Esophagus squamous epithelium (tissue), 5 donors: ENCODE measurements at places on chromosomes 13 and 19.

DNA sequence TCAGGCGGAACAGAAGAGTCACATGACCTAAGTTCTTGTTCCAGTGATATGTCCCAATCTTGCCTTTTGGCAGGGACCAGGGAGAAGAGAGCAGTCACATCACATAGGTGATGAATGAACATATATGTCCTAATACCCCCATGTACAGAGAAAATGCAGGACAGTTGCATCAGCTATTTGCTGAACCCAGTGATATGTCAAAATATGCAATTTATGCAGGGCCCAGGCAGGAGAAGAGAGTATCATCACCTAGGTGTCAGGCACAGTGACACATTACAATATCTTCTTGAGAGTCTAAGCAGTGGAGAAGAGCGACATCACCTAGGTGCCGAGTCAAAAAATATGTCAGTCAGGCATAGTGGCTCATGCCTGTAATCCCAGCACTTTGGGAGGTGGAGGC, 139.9 kb downstream of the ZNF675 start:
- H3K27me3 ChIP-seq: no peaks in the 10 kb centered on the region
- H3K36me3 ChIP-seq: no peaks in the 10 kb centered on the region
- no peak overlapping the region for H3K27ac ChIP-seq

- no peak overlapping the region for H3K4me3 ChIP-seq
- H3K36me3 ChIP-seq: no peaks in the 10 kb centered on the region
- H3K27me3 ChIP-seq: no peaks in the 10 kb centered on the region
- peaks cover 14% of the 10 kb centered on the region for H3K4me1 ChIP-seq
Measured at GRCh38 chr13:98803111-98803561, 50.7 kb upstream of the SLC15A1 start.

- DNase-seq: no peak
- H3K27me3 ChIP-seq: no peaks in the 10 kb centered on the region
- peak overlapping the region; percentile 15 for H3K27ac ChIP-seq
Measured at GRCh38 chr19:15532779-15533521, 24.6 kb downstream of the CYP4F22 start.

DNA sequence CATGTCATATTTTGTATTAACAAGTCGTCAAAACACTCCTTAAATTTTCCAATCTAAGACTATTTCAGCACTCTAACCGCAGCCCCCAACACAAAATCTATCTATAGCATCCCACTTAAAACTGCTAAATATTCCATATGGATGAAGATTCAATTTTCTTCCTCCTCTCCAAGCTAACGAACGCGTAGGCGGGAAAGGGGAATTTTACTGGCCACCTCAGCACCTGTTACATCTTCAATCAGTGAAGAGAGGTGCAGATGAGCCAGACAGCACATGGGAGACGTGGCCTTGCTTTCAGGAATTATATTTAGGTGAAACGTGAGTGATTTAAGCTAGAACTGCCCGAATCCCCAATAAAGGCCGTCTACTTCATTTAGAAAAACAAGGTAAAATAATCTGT, 1.1 kb downstream of the RBM26 start:
- peaks cover 3% of the 10 kb centered on the region for H3K36me3 ChIP-seq
- no peaks in the 10 kb centered on the region for H3K27me3 ChIP-seq
- H3K27ac ChIP-seq: peak overlapping the region; percentile 98
- peaks cover 36% of the 10 kb centered on the region for H3K4me1 ChIP-seq

- no peaks in the 10 kb centered on the region for H3K27me3 ChIP-seq
- no peak for DNase-seq
- no peaks in the 10 kb centered on the region for H3K36me3 ChIP-seq
- H3K27ac ChIP-seq: no peak overlapping the region
- no peak overlapping the region for H3K4me3 ChIP-seq
Measured at GRCh38 chr13:111120422-111120821, 5.3 kb downstream of the ARHGEF7 start.

DNA sequence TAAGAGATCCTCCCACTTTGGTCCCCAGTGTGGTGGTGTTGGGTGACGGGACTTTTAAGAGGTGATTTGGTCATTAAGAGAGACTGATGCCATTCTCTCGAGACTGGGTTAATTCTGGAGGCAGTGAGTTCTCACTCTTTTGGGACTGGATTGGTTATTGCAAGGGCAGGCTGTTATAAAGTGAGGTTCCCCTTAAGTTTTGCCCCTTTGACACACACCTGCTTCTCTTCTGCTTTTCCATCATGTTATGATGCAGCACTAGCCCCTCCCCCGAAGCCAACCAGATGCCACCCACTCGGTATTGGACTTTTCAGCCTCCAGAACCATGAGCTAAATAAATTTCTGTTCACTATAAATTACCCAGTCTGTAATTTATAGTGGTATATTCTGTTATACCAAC, 16.3 kb upstream of the GRAMD1A start:
- H3K27me3 ChIP-seq: no peaks in the 10 kb centered on the region
- H3K27ac ChIP-seq: no peak overlapping the region
- no peaks in the 10 kb centered on the region for H3K36me3 ChIP-seq
- no peak for DNase-seq

DNA sequence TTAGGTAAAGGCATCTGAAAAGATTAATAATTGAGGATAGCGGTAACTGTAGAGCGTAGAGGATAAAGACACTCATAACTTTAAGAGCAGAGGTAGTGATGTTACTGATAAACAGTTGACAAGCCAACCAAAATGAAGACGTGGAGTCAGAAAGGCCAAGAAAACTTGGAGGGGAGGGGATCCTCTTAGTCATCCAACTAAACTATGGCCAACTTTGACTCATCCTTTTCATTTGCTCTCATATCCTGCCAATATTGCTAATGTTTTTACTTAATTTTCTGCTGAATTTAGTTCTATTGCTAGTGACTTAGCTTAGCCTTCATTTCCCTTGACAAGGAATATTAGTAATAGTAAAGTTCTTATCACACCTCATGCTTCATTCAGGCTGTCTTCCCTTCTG, 13.4 kb downstream of the ITGBL1 start:
- DNase-seq: no peak
- no peaks in the 10 kb centered on the region for H3K36me3 ChIP-seq
- no peak overlapping the region for H3K4me3 ChIP-seq
- H3K4me1 ChIP-seq: no peaks in the 10 kb centered on the region
- no peak overlapping the region for H3K27ac ChIP-seq
- H3K27me3 ChIP-seq: no peaks in the 10 kb centered on the region

GRCh38 chr13:30721936-30722335, 13.4 kb upstream of the ALOX5AP start:
- no peaks in the 10 kb centered on the region for H3K27me3 ChIP-seq
- no peaks in the 10 kb centered on the region for H3K4me1 ChIP-seq
- H3K27ac ChIP-seq: no peak overlapping the region
- no peak overlapping the region for H3K4me3 ChIP-seq
- DNase-seq: no peak
- H3K36me3 ChIP-seq: no peaks in the 10 kb centered on the region

GRCh38 chr13:102487330-102487729, 85.5 kb upstream of the FGF14 start:
- no peaks in the 10 kb centered on the region for H3K4me1 ChIP-seq
- H3K36me3 ChIP-seq: no peaks in the 10 kb centered on the region
- H3K4me3 ChIP-seq: no peak overlapping the region

DNA sequence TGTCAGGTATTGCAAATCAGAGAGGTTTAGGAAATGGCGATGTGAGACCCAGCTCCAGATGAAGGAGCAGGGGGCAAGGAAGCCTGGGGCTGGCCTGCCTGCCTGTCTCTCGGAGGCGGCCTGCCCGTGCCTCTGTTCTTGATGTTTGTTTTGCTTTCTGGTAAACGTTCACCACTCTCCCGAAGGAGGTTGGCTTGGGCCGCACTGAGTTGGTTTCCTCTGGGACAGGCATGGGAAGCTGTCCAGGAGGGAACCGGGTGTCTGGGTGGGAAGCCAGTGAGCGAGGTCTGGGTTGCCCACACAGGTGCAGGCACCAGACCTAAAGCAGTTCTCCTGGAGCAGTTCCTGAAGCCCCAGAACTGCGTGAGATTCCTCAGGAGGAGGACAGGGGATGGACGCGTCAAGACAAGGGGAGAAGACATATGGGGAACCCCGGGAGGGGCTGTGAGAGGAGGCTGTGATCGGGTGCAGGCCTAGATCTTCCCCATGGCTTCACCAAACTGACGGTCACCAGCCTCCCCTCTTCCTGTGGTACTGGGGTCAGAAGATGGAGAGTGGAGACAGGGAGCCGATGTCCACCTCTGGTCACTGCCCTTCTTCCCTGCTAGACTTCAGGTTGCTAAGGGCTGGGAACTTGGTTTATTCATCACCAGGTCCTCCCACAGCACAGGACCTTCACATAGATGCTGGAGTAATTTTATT, 15.2 kb downstream of the COL4A2 start:
- DNase-seq: no peak
- no peaks in the 10 kb centered on the region for H3K27me3 ChIP-seq
- H3K4me1 ChIP-seq: peaks cover 25% of the 10 kb centered on the region
- no peaks in the 10 kb centered on the region for H3K36me3 ChIP-seq
- peak overlapping the region; percentile 69 for H3K27ac ChIP-seq
- H3K4me3 ChIP-seq: no peak overlapping the region

DNA sequence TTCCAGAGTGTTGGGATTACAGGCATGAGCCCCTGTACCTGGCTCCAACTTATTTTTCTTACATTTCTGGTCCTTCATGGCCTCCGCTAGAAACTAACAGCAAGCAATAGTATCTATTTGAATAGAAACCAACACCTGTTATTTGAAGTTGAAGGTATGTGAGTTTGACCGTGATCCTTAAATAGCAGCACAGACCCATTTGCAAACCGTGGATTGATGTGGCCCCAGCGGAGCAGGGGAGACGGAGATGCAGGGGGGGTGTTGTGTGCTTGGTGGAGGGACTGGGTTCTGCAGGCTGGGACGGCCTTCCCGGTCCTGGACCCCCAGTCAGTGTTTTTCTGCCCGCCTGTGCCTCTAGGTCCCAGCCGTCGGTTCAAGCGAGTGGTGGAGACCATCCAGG, 16.9 kb downstream of the TMEM150B start:
- peaks cover 8% of the 10 kb centered on the region for H3K36me3 ChIP-seq
- no peaks in the 10 kb centered on the region for H3K27me3 ChIP-seq
- DNase-seq: no peak

DNA sequence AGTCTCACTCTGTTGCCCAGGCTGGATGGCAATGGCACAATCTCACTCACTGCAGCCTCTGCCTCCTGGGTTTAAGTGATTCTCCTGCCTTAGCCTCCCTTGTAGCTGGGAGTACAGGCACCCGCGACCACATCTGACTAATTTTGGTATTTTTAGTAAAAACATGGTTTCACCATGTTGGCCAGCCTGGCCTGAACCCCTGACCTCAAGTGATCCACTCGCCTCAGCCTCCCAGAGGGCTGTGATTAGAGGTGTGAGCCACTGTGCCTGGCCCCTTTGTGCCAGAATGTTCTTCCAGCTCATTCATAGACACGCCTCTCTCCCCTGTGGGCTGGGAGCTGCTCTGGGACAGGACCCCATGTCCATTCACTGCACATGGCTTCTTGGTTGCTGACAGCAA, 9.1 kb downstream of the MYDGF start:
- H3K4me1 ChIP-seq: no peaks in the 10 kb centered on the region
- peaks cover 16% of the 10 kb centered on the region for H3K36me3 ChIP-seq
- H3K4me3 ChIP-seq: no peak overlapping the region
- H3K27me3 ChIP-seq: no peaks in the 10 kb centered on the region
- no peak overlapping the region for H3K27ac ChIP-seq

- no peak for DNase-seq
- H3K36me3 ChIP-seq: no peaks in the 10 kb centered on the region
- H3K4me3 ChIP-seq: no peak overlapping the region
- H3K27ac ChIP-seq: peak overlapping the region; percentile 2
Measured at GRCh38 chr13:38308736-38309135, 40.9 kb upstream of the UFM1 start.

GRCh38 chr13:41694545-41695301, 237.4 kb downstream of the RGCC start:
- no peak overlapping the region for H3K4me3 ChIP-seq
- H3K27me3 ChIP-seq: no peaks in the 10 kb centered on the region
- peak overlapping the region; percentile 62 for H3K27ac ChIP-seq
- H3K4me1 ChIP-seq: no peaks in the 10 kb centered on the region
- H3K36me3 ChIP-seq: peaks cover 44% of the 10 kb centered on the region

DNA sequence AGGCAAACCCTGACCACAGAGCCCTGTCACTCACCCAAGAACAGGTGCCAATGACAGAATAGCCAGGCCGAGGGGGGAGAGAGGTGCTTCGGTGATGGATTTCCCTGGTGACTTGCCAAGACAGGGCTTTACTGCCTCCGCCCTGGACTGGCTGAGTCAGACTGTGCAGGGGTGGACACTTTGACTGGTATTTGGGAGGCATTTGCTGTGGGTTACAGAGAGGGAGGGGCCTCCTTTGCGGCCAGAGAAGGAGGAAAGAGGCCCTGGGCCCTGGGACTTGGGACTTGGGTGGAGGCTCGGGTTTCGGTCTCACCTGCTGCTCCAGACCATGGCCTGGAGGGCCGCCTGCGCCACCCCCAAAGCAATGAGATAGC, 4.6 kb upstream of the EPS8L1 start:
- peaks cover 55% of the 10 kb centered on the region for H3K4me1 ChIP-seq
- no peaks in the 10 kb centered on the region for H3K36me3 ChIP-seq
- peak overlapping the region; percentile 83 for H3K27ac ChIP-seq
- H3K4me3 ChIP-seq: no peak overlapping the region
- peaks cover 6% of the 10 kb centered on the region for H3K27me3 ChIP-seq
- no peak for DNase-seq
